ENCODE measurements at places on chromosomes 1 and 21.

GRCh38 chr1:20684050-20684620, 23.0 kb upstream of the DDOST start:
- DNase-seq, result no peak

GRCh38 chr1:220544901-220545303, 17.0 kb downstream of the MARK1 start:
- DNase-seq, result no peak

GRCh38 chr1:244839656-244840055, 4.2 kb downstream of the COX20 start:
- DNase-seq, result peak; percentile 21

DNA sequence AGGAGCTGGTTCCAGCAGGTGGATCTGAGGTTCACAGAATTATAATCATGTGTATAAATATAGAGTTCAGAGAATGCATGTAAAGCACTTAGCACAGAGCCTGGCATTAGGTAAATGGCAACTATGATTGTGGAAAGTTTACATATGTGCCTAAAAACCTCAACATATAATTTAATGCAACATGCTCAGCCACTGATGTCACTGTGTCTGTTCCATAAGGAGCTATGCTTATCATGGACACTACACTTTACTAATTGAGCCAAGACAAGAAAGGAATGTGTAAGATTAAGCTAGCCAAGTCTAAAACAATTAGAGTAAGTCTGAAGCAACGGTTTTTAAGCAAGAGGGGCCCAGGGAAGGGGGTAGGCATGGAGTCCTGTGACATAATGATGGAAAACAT, 61.5 kb downstream of the GNG12 start:
- no peak for DNase-seq

DNA sequence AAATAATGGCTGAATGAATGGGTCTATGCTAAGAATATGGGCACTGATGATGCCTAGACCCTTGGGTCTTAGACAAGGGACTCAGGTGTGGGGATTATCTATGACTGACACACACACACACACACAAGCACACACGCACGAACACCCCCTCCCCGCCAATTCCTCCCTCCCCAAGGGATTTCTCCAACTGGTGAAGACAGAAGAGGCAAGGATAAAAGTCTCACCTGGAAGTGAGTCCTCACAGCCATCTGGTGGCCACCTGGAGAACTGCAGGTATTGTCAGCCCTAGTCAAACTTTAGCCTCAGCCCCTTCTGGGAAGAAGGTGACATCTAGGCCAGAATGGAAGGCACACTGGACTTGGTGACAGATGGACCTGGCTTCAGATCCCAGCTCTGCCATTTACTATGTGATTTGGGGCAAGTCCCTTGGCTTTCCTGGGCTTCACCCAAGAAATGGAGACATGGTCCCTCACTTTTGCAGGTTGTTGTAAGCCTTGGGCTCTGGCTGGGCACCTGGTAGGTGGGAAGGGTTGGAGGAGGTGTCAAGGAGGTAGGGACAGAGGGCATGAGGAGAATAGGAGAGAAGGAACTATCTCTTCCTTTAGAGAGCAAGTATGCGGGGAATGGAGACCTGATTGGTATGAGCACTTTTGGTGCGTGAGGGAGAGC, 4.0 kb upstream of the GPR3 start:
- DNase-seq, result peak; percentile 80

DNA sequence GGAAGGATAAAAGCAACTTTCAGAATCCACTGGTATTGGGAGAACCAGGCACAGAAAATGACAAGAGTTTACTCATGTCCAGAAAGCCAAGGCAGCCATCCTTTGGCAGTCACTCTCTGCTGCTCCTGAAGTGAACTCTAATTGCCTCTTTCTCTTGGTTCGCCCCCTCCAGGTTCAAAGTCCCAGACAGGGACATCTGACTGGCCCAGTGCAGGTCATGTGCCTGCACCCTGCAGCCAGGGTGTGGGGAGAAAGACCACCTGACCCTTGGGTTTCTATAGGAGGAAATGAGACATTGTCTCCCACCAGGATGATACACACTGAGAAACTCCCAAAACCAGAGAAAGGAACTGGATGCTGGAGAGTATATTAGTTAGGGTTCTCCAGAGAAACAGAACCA, 103.9 kb upstream of the SYT6 start:
- no peak for DNase-seq

- peak; percentile 44 for DNase-seq
These were observed 32.3 kb downstream of the SLC66A1 start for GRCh38 chr1:19344372-19344810.

GRCh38 chr1:209156991-209157390, 426.5 kb upstream of the CAMK1G start:
- DNase-seq, result no peak

DNA sequence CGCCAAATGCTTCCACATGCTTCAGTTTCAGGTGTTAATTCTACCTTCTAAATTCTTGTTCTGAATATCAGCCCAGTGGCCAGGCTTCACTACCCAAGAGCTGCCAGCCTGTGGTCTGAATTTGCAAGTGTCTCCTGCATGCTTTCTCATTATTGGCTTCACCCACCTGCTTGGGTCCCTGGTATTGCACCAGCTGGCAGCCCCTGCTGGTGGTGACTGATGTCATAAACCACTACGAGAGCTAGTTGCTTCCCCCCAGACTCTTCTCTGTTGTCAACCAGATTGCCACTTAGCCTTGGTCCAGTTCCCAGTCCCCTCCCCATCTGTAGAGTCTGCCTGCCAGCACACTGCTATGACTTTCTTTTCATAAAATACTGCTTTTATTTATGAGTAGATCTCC, 197.7 kb upstream of the DUSP10 start:
- no peak for DNase-seq

GRCh38 chr1:45340816-45341466, 701 bp upstream of the MUTYH start:
- DNase-seq, result peak; percentile 29

GRCh38 chr1:161099090-161099802, 1.1 kb downstream of the KLHDC9 start:
- no peak for DNase-seq

- peak; percentile 62 for DNase-seq
These were observed 148.5 kb downstream of the TENT5C start for GRCh38 chr1:117754061-117754969.

DNA sequence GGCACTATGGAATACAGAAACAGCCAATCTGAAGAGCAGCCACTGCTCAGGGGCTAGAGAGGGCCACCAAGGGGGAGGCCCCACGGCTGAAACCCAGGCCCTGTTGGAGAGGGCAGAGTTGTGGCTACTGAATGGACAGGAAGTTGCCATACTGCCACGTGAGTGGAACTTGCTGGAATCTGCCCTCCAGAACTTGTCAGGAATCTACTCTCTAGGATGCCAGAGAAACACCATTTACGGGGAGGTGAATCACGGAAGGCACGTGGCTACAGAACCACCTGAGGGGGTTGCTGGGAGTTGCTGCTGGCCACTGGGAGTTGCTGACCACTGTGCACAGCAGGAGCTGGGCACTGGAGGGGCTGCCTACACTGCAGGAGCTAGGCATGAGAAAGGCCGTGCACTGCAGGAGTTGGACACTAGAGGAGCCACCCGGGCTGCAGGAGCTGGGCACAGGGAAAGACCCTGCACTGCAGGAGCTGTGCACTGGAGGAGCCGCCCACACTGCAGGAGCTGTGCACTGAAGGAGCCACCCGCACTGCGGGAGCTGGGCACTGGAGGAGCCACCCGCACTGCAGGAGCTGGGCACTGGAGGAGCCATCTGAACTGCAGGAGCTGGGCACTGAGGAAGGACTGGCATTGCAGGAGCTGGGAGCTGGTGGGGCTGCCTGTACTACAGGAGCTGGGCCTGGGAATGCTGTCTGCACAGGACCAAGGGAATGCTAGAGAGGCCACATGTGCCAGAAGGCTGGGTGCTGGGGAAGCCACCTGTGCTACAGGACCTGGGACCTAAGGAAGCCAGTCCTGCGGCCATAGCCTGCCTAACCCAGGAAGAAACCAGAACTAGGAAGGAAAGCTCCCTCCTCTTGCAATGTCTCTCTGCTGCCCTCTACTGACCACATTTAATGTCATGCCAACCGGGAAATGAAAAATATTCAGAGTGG, 343.4 kb downstream of the MATN1 start:
- DNase-seq, result peak; percentile 66

DNA sequence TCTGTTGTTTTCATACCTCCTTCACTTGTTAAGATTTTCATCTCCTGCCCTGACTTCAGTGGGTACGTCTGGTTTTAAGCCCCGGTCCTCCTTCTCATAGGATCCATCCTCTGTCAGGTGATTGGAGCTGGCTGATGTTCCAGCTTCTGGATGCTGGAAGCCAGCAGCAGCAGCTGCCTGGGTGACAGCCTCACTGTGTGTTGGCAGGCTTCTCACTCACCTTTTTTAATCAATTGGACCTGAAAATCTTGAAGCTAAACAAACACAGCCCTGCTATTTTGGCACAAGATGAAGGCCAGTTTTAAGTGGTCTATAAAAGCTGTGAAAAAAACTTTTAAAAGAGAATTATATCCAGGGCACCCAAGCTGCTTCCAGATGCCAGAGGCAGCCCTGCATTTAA, 181.0 kb downstream of the DISC1 start:
- no peak for DNase-seq

DNA sequence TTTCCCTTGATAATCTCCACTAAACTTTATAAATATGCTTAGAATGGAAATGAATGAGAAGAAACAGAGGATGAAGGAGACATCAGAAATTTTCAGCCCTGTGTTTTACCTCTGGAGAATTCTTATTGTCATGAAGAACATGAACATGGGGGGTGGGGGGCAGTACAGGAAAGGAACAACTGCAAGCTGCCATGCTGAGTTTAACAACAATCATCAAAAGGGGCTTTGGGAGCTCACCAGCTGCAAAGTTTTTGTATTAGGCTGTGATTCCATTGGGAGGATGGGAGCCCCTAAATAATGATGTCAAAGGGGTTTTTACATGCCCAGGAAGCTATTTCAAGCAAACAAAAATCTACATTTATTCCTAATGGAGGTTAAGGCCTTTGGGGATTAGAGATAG, 103.3 kb downstream of the AKT3 start:
- no peak for DNase-seq

DNA sequence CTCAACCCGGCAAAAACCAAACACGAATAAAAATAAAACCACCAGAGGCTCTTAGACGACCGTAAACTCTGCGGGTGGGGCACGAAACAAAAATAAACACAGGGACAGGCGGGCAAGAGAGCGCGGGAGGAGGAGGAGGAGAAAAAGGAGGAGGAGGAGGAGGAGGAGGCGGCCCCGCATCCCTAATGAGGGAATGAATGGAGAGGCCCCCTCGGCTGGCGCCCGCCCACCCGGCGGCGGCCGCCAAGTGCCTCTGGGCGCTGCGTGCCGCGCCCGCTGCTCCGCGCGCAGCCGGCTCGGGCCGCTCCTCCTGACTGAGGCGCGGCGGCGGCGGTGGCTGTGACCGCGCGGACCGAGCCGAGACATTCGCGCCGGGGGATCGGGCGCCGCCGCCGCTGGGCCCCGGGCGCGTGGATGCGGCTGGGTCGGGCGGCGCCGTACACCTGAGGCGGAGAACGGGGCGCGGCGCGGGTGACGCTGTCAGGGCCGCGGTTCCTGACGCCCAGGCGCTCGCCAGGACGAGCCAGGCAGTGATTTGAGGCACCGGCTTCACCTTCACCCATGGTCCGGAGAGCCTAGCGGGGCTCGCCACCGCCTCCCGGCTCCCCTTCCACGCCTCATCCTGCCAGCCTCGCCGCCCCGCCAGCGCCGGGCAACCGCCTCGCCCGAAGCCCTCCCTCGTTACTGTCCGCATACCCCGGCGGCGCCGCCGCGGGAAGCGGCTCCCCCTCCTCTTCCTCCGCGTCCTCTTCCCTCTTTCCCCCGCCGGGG, at the start of gene MARK1:
Gene MARK1 (plus strand): TSS at position 229 of the 771 bp plus-strand sequence. CDS start 687 bp downstream, outside the sequence.
- no peak for DNase-seq

DNA sequence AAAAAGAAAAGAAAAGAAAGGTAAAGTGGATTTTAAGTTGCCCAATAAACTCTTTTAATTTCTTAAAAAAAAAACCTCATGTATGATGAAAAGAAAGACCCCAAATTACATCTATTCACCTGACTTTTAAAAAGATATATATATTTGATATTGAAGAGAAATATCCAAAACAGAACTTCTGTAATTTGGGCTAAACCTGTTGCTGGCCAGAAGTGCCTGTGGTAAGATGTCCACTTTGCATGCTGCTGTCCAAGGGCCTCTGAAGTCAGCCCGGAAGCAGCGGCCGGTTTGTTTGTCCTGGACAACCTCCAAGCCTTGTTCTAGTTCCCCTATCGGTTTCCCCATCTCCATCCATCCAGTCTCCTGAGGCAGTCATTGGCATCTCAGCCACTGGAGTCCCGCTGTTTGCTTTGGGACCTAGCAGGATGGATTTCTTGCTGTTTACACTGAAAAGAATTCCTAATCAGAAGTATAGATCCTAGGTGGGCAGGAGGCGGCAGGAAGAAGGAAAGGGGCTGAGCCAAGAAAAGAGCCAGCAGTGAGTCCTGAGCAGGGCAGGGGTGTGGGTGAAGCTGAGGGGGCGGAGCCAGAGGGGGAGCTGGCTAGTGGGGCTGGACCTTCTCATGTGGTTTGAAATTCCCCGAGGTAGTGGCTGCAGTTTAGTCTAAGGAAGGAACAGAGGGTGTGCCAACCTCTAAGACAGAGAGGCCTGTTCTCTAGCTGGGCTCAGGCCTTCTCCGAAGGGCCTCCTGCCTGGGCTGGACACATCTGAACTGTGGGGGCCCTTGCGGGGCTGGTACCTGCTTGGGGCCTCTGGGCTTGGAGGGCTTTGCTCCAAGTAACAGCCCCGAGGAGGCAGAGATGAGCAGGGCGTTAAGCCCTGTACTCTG, 3.3 kb downstream of the NCMAP start:
- no peak for DNase-seq

- DNase-seq, result no peak
These were observed 1.0 kb downstream of the KCNK1 start for GRCh38 chr1:233614743-233615521.
